Camera-type eye (tissue), 1 donor: ENCODE measurements at places on chromosomes 13 and 19. TPM values are rescaled to one million over a fixed set of nuclear protein-coding genes. Genes with fewer than 3 reads are reported as not detected.

Gene ODAD3
- total RNA-seq: 0.27 TPM

Gene CGB3
- total RNA-seq: not detected

Gene FFAR1
- total RNA-seq: not detected

Gene CCNA1
- 3.7 TPM for total RNA-seq

Gene ZNF285
- 17.8 TPM for total RNA-seq

Gene FGF9
- total RNA-seq: 19.5 TPM

Gene MISP3
- total RNA-seq: 0.71 TPM

Gene IGFL1
- total RNA-seq: not detected

Gene KLK4
- not detected for total RNA-seq

Gene DIS3
- 45.6 TPM for total RNA-seq

Gene REX1BD
- 46.2 TPM for total RNA-seq

Gene CYP2F1
- total RNA-seq: 0.77 TPM

Gene MAMSTR
- 4.2 TPM for total RNA-seq

Gene SLC6A16
- total RNA-seq: 0.93 TPM

Gene BEST2
- total RNA-seq: 0.55 TPM

Gene CEACAM7
- 3.4 TPM for total RNA-seq

Gene AP1M2
- total RNA-seq: 3.5 TPM

Gene ZNF506
- total RNA-seq: 65.3 TPM

Gene ZNF225
- 12.0 TPM for total RNA-seq

Gene ZNF132
- 13.2 TPM for total RNA-seq

Gene AMH
- total RNA-seq: 0.82 TPM

Gene NUDT15
- total RNA-seq: 11.4 TPM

Gene PPP5C
- total RNA-seq: 68.8 TPM
